ENCODE measurements at places on chromosomes 11 and 22. TPM values are rescaled to one million over a fixed set of nuclear protein-coding genes. Genes with fewer than 3 reads are reported as not detected.

FXYD2 gene
- total RNA-seq, result 1,539 TPM

- DNase-seq, result peak; percentile 91
Observed at GRCh38 chr11:77473801-77474683, at the start of gene PAK1. PAK1 (minus strand) TSS chr11:77474094; CDS start chr11:77392520, 81,574 bp downstream.

DNA sequence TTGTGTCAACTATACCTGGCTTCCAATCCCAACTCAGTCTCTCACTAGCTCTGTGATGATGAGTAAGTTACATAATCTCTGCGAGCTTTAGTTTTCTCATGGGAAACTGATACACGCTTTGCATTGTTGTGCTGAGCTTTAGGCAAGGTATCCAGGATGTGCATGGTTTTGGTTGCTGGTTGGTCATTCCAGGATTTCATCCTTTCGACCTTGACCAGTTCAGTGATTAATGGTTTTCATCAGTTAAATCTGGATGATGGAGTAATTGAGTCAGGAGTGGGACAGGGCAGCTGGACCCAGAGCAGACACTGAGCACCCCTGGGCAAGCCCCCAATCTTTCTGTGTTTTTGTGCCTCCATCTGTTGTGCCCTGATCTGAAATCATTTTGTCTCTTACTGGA, 417.3 kb upstream of the CADM1 start:
- no peak for DNase-seq

DNA sequence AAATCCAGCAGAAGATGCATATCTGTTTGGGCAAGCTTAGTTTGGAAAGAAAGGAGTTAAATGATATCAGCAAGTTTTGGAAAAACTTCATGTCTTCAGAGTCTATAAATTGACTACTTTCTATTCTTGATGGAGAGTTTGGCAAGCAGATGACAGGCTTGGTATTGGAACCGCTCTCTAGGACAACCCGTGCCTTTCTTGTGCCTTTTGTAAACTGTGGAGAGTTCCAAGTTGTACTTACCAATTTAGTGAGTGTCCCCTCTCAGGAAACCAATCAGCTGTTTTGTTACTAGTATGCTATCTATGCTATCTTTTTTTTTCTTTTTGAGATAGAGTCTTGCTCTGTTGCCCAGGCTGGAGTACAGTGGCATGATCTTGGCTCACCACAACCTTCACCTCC, 43.7 kb upstream of the CTTN start:
- no peak for DNase-seq

DNA sequence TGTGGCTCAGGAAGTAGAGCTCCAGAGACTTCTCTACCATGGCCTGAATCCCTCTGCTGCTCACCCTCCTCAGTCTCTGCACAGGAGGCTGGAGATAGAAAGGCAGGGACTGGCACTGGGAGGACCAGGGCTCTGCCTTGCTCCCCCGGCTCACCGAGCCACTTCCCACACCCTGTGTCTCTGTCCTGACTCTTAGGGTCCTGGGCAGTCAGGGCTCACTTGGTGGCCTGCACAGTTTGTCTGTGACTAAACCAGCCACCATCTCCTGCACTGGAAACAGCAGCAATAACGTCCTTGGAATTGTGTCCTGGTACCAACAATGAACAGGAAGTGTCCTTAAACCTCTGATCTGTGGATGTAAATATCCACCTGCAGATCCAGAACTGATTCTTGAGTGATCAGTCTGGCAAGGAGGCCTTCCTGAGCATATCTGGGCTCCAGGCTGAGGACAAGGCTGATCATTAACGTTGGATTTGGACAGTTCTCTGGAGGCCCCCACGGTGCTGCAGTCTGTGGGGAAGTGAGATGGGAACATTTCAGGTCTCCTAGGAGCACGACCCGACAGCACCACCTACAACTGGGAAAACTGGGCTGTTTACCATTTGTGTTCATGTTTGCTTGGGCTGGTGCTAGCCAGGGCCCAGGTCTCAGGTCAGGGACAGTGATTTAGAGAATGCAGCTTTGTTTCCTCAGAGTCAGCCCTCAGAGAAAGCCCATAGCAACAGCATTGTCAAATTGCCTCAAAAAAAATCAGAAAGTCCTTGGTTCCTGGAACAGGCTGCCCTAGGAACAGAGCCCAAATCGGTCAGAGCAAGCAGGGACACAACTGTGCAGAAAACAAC, 82.5 kb downstream of the ZNF280B start:
- DNase-seq, result no peak

SPCS2 gene
- total RNA-seq, result 145 TPM

DNA sequence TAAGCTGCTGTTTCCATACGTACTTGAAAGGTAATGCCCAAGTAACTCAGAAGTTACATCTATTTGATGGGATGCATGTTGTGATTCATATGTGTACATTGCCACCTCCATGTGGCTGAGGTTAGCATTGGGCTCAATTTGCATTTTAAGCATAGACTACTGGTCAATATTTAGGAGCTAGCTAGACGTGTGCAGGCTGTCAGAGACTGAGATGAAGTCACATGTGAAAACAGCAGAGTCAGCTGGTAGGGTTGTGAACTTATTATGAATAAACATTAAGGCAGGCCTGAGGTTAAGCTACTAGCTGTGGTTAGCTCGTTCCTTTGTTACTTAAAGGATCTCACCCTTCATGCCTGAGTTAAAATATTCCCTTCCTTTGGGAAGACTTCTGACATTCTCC, 114.5 kb upstream of the MTNR1B start:
- DNase-seq, result no peak

MRGPRX3 gene
- 0.17 TPM for total RNA-seq

GRCh38 chr11:45678976-45679375, 13.6 kb upstream of the CHST1 start:
- DNase-seq, result no peak

CDON gene
- 25.8 TPM for total RNA-seq

DNA sequence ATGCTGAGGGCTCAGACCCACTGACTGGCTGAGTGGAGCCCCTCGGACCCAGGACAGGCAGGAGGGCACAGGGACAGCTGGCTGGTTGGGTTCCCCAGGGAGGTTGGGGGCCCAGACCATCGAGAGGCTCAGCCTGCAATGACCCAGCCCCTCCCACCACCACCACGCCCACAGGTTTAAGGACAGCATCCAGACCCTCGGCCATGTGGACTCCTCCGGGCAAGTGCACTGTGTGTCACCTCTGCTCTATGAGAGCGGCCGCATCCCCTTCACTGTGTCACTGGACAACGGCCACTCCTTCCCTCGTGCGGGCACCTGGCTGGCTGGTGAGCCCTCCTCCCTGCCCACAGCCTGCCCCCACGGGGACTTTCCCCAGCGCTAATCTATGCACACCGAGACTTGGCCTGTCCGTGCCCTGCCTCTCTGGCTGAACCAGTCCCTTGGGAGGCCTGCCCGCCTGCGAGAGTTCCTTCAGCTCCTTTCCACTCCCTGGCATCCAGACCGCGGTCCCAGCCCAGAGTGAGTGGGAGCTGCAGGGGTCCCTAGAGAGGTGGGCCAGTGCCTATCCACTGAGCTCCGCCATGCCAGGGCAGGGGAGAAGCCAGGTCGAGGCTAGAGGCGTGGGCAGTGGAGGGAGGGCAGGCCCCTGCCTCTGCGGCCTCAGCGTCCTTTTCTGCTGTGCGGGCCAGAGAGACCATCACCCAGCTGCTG, 2.2 kb downstream of the SUSD2 start:
- no peak for DNase-seq

DNA sequence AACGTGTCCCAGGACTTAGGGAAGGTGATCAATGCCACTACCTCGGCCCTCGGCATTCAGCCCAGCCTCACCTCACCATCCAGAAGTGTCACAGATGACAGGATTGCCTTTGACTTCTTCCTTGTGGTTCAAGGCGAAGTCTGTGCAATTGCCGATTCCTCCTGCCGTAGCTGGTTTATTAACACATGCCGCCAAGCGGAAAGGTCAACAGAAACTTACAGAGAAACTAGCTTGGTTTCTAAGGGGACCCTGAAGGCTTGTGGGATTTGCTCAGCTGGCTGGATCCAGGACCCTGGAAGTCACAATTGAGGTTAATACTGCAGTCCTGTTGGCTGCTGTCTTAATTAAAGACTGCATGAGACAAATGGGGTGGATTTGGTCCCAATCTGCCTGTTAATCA, 65.6 kb downstream of the SHANK2 start:
- no peak for DNase-seq

- no peak for DNase-seq
Observed at GRCh38 chr11:1864831-1865665, 12.2 kb downstream of the LSP1 start.

Data from mucosa of gallbladder (tissue), 1 donor.